ENCODE measurements at places on chromosomes 4 and X. TPM values are rescaled to one million over a fixed set of nuclear protein-coding genes. Genes with fewer than 3 reads are reported as not detected.

AKAP4 gene
- polyA plus RNA-seq = not detected

PROM1 gene
- 4.4 TPM for polyA plus RNA-seq

MAGEE2 gene
- not detected for polyA plus RNA-seq

SSX4 gene
- polyA plus RNA-seq = not detected

CFAP99 gene
- polyA plus RNA-seq = not detected

ZGRF1 gene
- not detected for polyA plus RNA-seq

LIN54 gene
- 2.8 TPM for polyA plus RNA-seq

GRCh38 chr4:169379688-169380087 lies 108.9 kb upstream of the SH3RF1 start:
- no peaks in the 10 kb centered on the region for H3K4me1 ChIP-seq
- no peaks in the 10 kb centered on the region for H3K36me3 ChIP-seq
- H3K27me3 ChIP-seq = no peaks in the 10 kb centered on the region

GRCh38 chr4:4825431-4825830 lies 34.0 kb upstream of the MSX1 start:
- no peaks in the 10 kb centered on the region for H3K4me1 ChIP-seq
- no peak overlapping the region for H3K4me3 ChIP-seq
- DNase-seq = no peak
- no peak overlapping the region for H3K27ac ChIP-seq
- no peaks in the 10 kb centered on the region for H3K27me3 ChIP-seq

DNA sequence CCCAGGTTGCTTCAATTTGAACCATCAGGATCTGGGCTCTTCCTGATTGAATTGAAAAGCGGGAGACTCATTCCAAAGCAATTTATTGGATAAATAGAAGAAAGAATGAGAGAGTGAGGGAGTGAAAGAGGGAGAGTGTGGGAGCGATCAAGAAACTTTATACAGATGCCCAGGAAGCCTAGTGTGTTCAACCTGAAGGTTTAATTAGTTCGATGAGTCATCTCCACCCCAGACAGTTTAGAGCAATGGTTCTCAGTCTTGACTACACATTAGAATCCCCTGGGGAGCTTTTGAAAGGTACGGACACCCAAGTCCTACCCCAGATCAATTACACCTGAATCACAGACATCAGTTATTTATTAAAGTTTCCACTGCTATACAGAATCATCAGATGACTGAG lies 61.5 kb downstream of the GEMIN8 start:
- H3K36me3 ChIP-seq = no peaks in the 10 kb centered on the region
- H3K27ac ChIP-seq = no peak overlapping the region
- no peaks in the 10 kb centered on the region for H3K27me3 ChIP-seq
- H3K4me3 ChIP-seq = no peak overlapping the region
- no peaks in the 10 kb centered on the region for H3K4me1 ChIP-seq

GRCh38 chr4:82501154-82501442 lies 60.7 kb downstream of the TMEM150C start:
- no peak for DNase-seq
- no peak overlapping the region for H3K27ac ChIP-seq
- no peaks in the 10 kb centered on the region for H3K27me3 ChIP-seq
- H3K4me3 ChIP-seq = no peak overlapping the region
- H3K4me1 ChIP-seq = no peaks in the 10 kb centered on the region
